HTR-8/SVneo (cell line): ENCODE measurements at places on chromosomes 13 and 19.

DNA sequence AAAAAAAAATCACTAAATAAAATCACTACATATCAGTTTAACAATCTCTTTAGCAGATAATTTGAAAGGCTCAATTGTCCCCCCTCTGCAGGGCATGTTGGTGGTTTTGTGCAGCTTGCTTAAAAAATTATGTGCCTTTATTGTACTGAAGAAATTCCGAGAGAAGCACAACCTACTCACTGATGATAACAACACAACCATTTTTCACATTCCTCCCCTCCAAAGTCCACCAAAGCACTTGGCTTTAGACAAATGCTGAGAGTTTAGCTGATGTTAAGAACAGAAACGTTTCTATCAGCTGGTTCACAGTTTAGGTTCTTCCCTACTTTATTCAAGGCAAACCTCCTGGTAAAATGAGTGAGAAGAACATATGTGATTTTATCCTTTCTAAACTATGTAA lies 923 bp downstream of the DOCK9 start:
- DNase-seq, result no peak

DNA sequence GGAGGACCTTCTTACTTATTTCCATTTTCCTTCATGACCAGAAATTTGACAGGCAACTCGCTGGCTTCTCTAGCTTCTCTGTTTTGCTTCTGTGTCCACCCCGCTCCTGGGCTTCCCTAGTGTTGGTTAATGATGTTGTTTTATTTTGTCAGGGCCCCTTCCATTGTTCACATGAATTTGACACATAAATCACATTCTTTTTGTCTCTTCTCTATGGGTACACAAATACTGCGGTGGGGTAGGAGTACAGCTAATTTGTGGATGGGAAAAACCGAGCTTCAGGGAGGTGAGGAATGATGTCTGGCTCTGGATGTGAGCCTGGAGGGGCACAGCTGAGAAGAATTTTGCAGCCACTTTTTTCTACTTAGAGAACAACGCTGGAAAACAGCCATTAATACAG lies 199.8 kb downstream of the DNAJC15 start:
- DNase-seq, result no peak

GRCh38 chr13:37263871-37264270 lies 158.4 kb upstream of the CSNK1A1L start:
- no peak for DNase-seq

DNA sequence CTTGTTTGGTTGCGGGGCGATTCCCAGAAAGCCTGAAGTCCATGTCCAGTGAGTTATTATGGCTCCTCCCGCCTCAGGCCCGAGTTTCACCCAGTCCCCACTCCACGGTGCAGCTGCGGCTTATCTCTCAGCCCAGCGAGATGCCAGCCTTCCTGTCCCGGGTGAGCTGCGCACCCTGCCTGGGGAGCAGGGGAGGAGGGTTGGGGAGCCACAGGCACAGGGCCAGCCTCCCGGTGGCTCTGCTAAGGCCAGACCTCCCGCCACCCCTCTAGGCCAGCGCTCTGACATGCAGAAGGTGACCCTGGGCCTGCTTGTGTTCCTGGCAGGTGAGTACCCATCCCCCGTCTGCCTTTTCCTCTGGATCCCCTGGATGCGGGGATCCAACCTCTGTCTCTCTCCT lies 3.5 kb downstream of the FXYD3 start:
- no peak for DNase-seq

DNA sequence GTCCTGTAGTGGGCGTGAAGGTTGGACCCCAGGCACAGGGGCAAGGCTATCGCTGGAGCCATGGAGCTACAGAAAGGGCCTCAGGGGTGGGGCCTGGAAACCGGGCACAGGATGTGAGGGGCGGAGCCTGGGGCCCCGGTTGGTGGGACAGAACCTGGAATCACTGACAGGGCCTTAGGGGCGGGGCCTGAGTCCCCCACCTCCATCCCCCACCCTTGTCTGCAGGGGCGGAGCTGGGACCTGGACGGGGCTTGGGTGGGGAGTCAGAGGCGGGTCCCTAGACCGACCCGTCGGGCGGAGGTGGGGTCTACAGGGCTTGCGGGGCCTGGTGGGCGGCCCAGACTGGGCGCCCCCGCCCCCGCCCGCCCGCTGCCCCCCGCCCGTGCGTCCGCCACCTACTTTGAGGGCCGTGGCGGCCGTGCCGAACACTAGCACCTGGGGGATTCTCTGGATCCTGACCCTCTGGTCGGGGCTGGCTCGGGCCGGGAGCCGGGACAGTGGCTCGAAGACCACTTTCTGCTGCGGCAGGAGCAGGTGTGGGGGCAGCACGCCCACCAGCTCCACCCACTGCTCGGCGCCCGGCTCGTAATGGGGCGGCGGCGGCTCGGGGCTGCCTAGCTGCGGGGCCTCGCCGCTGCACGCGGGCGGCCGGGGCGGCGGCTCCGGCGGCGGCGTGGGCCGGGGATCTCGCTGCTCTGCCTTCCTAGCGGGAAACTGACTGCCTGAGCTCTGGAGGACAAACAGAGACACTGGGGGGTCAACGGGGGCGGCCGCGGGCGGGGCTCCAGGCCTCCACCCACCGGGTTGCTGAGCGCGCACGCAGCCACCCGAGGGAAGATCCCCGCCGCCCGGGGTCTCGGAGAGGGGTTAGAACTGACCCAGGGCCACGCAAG lies 26.3 kb downstream of the DCAF15 start:
- DNase-seq, result no peak

DNA sequence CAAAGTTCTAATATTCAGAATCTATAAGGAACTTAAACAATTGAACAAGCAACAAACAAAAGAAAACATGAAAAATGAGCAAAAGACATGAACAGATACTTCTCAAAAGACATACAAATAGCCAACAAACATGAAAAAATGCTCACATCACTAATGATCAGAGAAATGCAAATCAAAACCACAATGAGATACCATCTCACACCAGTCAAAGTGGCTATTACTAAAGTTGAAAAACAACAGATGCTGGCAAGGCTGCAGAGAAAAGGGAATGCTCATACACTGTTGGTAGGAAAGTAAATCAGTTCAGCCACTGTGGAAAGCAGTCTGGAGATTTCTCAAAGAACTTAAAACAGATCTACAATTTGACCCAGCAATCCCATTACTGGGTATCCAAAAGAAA lies 74.3 kb downstream of the CRYL1 start:
- DNase-seq, result no peak

GRCh38 chr13:41660411-41660810 lies 203.1 kb downstream of the RGCC start:
- no peak for DNase-seq

GRCh38 chr13:32408296-32409000 lies 19.5 kb downstream of the N4BP2L1 start:
- DNase-seq, result no peak

- no peak for DNase-seq
Observed at GRCh38 chr13:114124921-114125320, 7.5 kb downstream of the RASA3 start.

GRCh38 chr13:108957369-108958012 lies 328.1 kb downstream of the MYO16 start:
- peak; percentile 26 for DNase-seq

DNA sequence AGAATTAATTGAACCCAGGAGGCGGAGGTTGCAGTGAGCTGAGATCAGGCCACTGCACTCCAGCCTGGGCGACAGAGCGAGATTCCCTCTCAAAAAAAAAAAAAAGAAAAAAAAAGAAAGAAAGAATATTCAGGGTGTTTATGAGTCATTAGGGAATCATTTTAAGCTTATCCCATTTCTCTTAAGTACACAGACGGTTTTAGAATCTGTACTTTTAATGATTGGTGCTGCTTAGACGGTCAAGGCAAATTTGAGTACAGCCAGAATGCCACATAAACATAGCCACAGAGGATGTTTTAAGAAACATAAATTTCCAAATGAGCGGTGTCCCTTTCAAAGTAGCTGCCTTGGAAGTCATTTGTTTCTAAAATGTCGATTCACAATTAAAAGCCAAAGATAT lies 2.6 kb downstream of the SPRYD7 start:
- no peak for DNase-seq

DNA sequence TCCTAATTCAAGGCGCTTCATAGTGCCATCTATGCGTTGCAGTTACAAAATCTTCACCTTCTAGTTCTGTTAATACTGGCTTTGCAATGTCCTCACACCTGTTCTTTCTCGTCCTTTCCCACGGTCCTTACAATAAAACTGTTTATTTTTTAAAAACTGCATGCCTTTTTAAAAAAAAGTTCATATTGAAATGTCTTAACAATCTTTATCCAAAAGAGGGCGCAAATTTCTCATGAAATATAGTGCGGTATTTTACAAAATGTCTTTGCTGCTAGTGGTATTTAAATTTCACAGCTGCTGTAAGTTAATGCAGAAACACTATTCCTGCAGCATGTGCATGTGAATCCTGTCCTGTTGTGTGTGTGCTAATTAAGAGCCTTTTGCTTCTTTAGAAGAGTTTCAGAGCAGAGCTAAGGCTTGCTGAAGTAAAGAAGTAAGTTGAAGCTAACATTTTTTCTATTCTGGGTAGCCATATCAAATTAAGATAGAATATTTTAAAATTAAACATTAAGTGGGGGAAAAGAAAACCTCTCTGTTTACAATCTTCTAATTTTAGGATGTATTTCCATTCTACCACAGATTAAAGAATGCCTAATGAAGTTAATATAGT lies 15.8 kb upstream of the CLDN10 start:
- DNase-seq, result peak; percentile 9

DNA sequence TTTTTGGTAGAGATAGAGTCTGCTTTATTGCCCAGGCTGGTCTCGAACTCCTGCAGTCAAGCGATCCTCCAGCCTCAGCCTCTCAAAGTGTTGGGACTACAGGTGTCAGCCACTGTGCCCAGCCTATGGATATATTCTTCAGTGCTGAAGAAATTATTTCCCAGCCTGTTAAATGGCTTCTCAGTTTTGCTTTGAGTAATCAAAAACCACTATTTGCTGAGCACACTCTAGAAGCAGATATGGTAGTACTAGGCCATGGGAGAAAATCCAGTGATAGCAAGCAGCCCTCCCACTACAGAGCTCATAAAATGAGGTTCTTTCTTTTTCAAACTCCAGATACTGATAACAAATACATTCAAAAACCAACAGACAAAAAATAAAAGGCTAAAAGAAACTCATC lies 80.6 kb upstream of the CLDN10 start:
- no peak for DNase-seq

GRCh38 chr13:109941951-109942350 lies 155.6 kb upstream of the IRS2 start:
- no peak for DNase-seq

- DNase-seq, result no peak
Observed at GRCh38 chr13:59885076-59885475, 278.7 kb downstream of the DIAPH3 start.

DNA sequence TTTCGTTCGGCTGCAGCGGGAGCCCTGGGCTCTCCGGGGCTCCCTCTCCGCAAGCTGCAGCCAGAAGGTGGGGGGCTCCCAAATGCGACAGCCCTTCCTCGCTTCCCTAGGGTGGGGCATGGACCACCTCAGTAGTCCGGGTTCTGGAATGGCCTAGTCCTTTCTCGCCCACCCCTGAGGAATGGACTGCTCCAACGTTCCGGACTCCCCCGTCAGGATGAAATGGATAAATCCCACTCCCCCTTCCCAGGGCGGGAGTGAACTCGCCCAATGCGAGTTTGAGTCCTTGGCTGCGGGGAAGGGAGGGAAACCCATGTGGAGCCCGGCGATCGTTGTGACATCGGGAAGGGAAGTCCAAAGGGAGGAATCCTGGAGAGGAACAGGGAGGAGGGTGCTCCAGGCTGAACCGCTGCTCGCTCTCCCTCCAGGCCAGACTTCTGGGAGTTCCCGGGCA lies 5.5 kb downstream of the HRC start:
- DNase-seq, result peak; percentile 66
